Globus pallidus (tissue), 1 donor: ENCODE measurements at places on chromosomes 2 and 18.
A peak's percentile ranks its signal among the peaks of the same experiment; 100 is the strongest.

- no peak for DNase-seq
Measured at GRCh38 chr2:719734-720133, 42.5 kb upstream of the TMEM18 start.

DNA sequence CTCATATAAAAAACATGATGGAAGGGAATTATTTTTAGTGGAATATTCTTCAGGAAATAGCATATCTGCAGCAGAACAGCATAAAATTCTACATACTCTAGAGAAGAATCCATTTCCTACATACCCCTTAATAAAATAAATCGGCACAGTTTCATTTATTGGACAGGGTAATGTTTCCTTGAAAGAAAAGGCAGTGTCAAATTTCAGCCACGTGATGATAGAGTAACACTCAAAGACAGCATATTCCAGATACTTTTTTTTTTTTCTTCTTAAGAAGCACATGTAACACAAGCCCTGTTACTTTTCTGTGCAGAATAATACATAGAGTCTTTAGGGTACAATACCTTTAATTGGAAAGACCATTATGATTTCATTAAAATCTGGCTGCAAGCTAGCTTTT lies 204.4 kb downstream of the SRBD1 start:
- DNase-seq: no peak

GRCh38 chr2:26970928-26971627 lies 641 bp downstream of the MAPRE3 start:
- DNase-seq: no peak

DNA sequence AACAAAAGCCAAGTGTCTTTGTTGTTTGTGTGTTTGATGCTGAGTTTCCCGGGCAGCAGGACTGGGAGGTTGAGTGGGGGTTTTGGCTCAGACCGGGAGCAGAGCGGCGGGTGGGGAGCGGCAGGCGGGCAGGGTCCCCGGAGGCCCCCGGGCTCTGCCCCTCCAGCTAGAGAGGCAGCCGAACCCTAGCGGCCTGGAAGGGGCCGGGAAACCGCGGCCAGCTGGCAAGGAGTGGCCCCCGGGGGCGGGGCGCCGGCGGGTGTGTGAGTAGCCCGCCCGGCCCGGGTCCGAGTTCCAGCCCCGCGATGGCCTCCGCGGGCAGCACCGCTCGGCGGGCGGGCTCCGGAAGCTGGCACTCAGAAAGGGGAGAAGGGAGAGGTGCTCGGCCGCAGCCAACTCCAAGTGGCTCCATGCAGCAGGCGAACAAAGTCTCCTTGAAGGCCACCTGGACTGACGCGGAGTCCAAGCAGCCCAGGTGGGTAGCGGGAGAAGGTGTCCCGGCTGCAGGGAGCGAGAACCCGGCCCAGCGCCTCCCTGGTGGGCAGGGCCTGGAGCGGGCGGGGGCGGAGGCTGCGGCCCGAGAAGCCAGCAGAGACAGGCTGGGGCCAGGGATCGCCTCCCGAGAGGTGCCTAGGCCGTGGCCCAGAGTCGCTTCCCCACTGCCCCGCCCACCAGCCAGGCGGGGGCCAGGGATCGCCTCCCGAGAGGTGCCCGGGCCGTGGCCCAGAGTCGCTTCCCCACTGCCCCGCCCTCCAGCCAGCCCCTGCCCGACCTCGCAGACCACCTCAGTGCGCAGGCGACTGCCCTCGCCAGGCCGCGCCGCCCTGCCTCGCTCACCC lies at the start of gene ANKRD53:
Gene ANKRD53, plus strand, starts transcription at position 290 of the 839 bp plus-strand sequence. Its CDS starts 16 bp downstream, at position 306.
- DNase-seq: no peak

DNA sequence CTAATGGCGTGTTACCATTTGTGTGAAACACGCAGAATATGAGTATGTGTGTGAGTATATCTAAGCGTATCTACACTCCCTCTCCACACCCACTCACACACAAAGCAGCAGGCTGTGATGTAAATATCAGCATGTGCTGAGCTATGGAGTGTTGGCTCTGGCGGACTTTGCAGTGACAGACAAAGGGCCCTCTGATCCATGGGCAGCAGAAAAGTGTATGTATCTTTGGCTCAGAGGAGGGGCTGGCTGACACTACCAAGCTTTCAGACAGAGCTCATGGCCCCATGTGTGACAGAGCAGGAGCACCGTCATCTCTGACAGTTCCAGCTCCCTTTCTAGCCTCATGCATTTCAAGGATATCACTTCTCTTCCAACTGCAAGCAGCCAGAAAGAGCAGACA lies 57.2 kb upstream of the ASB18 start:
- peak; percentile 92 for DNase-seq

- no peak for DNase-seq
Measured at GRCh38 chr2:42298132-42298531, 62.9 kb downstream of the COX7A2L start.

DNA sequence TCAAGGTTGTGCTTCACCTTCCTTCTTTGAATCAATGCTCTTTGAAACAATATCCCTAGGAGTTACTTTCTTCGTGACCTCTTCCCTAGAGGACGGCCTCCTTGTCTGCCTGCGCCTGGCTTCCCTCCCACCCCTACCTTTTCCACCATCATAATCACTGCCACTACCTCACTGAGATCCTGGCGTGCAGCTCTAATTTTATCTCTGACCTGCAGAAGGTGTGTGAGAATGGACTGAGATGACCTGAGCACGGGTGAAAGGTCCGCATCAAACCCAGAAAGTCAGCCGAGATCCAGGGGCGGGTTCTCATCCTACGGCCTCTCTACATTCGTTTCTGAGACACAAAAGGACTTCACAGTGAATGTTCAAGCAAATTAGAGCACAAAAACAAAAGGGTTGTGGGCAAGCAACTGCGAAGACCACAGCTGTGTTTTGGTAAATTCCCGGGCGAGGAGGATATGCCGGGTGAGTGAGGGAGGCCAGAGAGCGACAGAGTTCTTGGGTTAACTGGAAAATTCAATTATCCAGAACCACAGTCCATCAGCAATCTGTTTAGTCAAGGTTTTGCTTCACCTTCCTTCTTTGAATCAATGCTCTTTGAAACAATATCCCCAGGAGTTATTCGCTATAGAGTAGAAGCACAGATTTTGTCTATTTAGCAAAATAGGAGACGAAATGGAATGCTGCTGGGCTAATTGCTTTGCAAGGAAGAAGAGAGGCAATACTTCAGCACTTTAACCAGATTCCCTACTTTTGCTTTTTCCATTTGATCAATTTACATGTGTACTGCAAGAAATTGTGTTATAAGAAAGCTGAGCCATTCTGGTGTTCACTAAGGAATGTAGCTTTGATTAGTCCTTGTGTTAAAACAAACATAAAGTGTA lies 212.6 kb downstream of the ACKR3 start:
- no peak for DNase-seq

DNA sequence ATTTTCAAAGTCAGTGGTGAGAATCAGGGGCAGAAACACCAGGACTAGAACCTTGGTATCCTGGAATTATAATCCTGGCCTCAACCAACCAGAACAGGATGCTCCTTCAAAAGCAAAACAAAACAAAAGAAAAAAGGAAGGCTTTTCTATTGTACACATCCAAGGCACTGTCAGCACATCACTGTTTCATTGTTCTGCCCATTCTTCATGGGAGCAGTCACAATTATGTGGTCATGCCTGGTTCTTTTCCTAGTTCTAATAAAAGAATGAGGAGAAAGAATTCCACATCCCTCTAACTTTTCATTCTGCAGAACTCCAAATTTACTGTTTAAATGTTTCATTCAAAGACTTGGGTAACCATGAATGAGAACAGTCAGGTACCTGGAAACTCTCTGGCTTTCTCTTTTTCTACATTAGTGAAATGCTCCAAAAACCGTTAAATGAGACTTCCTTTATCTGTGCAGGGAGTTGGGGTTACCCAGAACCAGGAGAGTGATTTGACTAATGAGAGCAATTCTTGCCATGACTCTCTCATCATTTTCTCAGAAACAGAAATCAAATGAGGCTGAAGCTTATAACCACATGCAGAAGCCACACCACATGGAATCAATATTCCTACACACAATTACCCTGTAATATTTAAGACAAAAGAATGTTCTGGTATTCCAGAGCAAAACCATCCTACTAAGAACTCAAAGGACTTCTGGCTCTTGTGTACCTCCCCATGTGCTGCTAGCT lies 110.9 kb upstream of the CCDC150 start:
- peak; percentile 75 for DNase-seq

GRCh38 chr2:67485431-67485830 lies 88.3 kb downstream of the ETAA1 start:
- no peak for DNase-seq

GRCh38 chr2:171965238-171965637 lies 34.5 kb upstream of the METAP1D start:
- no peak for DNase-seq

- no peak for DNase-seq
Measured at GRCh38 chr2:1341404-1342120, 71.7 kb upstream of the TPO start.

- no peak for DNase-seq
Measured at GRCh38 chr2:26529406-26530239, 51.7 kb upstream of the OTOF start.

- DNase-seq: no peak
Measured at GRCh38 chr18:46283895-46284295, 179.7 kb downstream of the HAUS1 start.

DNA sequence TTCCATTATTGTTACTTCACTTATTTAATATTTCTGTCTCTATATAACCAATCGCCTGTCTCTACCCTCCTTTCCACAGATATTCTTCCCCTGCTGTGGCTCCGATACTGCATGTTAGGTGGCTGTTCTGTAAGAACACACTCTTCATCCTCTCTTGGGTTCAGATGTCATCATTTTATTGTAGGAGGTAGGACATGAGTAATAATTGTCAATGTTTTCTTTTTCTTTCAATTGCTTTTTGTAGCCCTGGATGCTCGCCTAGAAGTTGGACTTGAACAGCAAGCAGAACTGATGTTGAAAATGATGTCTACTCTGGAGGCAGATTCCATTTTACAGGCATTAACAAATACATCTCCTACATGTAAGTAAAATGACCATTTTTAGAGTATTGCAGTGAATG lies 128.6 kb downstream of the BIRC6 start:
- DNase-seq: no peak

DNA sequence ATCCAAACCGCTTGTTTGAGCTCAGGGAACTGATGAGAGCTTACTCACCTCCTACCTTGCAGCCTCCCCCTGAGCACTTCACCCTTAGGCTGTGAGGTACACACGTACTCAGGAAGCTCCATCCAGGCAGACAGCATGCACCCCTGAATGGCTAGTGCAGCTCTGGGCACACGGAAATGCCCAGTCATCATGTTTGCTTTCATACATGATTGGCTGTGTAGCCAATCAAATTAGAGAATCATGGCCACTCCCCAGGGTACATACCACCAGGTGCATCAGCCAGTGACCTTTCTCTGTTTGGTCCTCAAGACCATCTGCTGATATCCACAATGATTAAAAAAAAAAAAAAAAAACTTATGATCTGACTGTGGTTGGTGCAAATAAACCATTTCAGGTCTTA lies 42.1 kb downstream of the RNF152 start:
- DNase-seq: no peak

GRCh38 chr18:66325251-66325650 lies 278.6 kb downstream of the CDH19 start:
- no peak for DNase-seq

GRCh38 chr18:5918205-5918858 lies 23.0 kb upstream of the TMEM200C start:
- DNase-seq: no peak

- DNase-seq: no peak
Measured at GRCh38 chr2:153071090-153071489, 352.7 kb downstream of the ARL6IP6 start.

DNA sequence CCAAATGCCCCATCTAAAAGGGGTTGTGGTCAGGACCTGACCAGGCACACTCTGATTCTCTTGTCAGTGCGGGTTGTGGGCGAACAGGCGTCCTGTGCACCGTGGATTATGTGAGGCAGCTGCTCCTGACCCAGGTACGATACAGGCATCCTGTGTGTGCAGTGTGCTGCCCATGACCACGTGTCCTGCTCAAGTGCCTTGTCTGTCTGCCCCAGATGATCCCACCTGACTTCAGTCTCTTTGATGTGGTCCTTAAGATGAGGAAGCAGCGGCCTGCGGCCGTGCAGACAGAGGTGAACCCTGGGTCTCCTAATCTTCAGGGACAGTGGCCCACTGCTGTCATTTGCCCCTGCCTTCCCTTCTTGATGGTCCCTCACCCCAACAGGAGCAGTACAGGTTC lies 14.6 kb downstream of the PTPN18 start:
- DNase-seq: no peak

DNA sequence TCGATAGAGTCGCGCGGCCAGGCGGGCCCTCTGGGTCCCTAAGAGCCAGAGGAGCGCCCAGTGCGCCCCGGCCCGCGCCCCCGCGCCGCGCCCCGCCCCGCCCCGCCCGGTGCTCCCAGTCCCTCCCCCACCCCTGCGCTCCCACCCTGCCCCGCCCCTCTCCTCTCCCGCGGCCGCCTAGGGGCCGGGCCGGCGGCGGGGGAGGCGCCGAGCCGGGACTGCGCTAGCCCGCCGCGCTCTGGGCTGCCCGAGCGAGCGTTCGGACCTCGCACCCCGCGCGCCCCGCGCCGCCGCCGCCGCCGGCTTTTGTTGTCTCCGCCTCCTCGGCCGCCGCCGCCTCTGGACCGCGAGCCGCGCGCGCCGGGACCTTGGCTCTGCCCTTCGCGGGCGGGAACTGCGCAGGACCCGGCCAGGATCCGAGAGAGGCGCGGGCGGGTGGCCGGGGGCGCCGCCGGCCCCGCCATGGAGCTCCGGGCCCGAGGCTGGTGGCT lies at the start of gene GPC1:
Gene GPC1, plus strand, starts transcription at position 207 of the 491 bp plus-strand sequence. Its CDS starts 256 bp downstream, at position 463.
- DNase-seq: peak; percentile 77

- no peak for DNase-seq
Measured at GRCh38 chr2:36586672-36587071, 11.3 kb downstream of the FEZ2 start.

DNA sequence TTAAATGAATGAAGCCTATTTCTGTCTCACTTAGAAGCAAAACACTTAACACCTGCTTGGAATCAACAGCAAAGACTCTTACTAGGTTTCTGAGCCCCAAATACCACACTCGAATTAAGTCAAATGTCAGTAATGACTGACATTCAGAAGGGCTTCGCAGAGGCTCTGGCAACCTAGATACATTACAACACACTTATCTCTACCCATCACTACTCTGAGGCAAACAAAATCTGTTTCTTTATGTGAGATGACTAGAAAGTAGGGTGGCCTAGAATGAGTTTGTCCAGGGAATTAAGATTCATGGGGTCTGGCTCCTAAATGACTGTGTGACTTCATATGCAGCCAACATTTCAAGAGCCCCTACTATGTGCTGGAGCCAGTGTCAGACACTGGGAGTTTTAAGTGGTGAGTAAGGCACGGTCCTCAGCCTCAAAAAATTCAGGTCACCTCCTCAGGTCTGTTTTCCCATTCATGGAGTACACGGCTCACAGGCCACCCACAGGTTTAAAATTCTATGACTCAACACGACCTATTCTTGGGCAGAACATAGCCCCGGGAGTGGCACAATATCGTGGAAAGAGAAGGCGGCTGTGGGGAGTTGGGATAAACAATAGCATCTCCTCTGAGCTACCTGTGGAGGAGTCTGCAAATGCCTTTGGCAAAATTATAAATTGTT lies 150.3 kb upstream of the ZFP36L2 start:
- DNase-seq: no peak

- DNase-seq: no peak
Measured at GRCh38 chr2:181462033-181462432, 4.8 kb downstream of the ITGA4 start.
